Right lobe of liver (tissue), 6 donors: ENCODE measurements at places on chromosomes 1 and 21. TPM values are rescaled to one million over a fixed set of nuclear protein-coding genes. Genes with fewer than 3 reads are reported as not detected.

Gene PODN
- total RNA-seq: 4.3 TPM

Gene SPATA46
- total RNA-seq: not detected

Gene MAP1LC3C
- total RNA-seq: not detected

Gene CDA
- total RNA-seq: 25.6 TPM

Gene S100A5
- not detected for total RNA-seq

Gene ACKR1
- total RNA-seq: 0.50 TPM

Gene SON
- 86.7 TPM for total RNA-seq

Gene FABP3
- 2.7 TPM for total RNA-seq

Gene TFF3
- 0.88 TPM for total RNA-seq

Gene DDR2
- total RNA-seq: 2.8 TPM

Gene MTARC1
- total RNA-seq: 24.6 TPM

Gene SEC16B
- 35.3 TPM for total RNA-seq

Gene KCNA2
- not detected for total RNA-seq

Gene MCOLN3
- total RNA-seq: 0.26 TPM

Gene MAP3K21
- 5.1 TPM for total RNA-seq

Gene ACTA1
- 1.1 TPM for total RNA-seq

Gene PDPN
- total RNA-seq: 0.31 TPM

Gene ACTN2
- 0.43 TPM for total RNA-seq

Gene FBXO28
- total RNA-seq: 16.0 TPM

Gene CFAP74
- 1.1 TPM for total RNA-seq

Gene C1orf116
- total RNA-seq: 0.27 TPM

Gene DMBX1
- not detected for total RNA-seq

Gene ANKRD34A
- total RNA-seq: 0.27 TPM

Gene OR14K1
- total RNA-seq: not detected

Gene BMP8A
- total RNA-seq: not detected

Gene FCRL3
- total RNA-seq: 0.13 TPM

Gene SPATA17
- total RNA-seq: not detected

Gene PDE4B
- total RNA-seq: 2.4 TPM

Gene STIL
- total RNA-seq: 0.69 TPM

Gene HUNK
- 0.12 TPM for total RNA-seq

Gene SRGAP2C
- 7.3 TPM for total RNA-seq

Gene TRIM46
- total RNA-seq: not detected

Gene VPS13D
- total RNA-seq: 29.0 TPM

Gene SPRR3
- not detected for total RNA-seq

Gene PNRC2
- total RNA-seq: 34.3 TPM

Gene FAM3B
- 0.72 TPM for total RNA-seq

Gene MFAP2
- not detected for total RNA-seq
